ENCODE measurements at places on chromosomes 11 and 22.

DNA sequence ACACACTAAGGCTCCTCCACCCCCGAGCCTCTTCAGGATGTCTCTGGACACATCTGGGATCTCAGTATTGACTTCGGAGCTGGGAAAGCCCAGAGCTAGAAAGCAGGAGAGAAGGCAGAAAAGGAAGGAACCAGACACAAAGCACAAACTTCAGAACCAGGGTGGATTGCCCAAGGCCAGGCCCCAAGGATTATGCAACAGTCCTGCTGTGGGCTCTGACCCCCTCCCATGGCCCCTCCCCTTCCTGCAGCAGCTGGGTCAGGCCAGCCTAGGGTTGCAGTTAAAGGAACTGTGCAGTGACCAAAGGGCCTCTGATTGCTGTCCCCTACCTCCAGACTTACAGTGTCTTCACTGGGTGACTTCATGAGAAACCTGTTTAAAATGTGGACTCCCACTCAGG lies 5.3 kb downstream of the KCNE3 start:
- no peak for DNase-seq

- no peak for DNase-seq
Measured at GRCh38 chr11:110530900-110531741, 101.4 kb downstream of the FDX1 start.

DNA sequence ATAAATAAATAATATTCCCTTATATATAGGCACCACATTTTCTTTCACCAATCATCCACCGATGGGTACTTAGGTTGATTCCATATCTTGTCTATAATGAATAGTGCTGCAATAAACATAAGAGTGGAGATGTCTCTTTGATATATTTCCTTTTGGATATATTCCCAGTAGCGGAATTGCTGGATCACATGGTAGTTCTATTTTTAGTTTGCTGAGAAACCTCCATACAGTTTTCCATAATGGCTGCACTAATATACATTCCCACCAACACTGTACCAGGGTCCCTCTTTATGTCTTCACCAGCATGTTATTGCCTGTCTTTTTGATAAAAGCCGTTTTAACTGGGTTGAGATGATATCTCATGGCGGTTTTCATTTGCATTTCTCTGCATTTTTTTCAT lies 23.6 kb downstream of the PAMR1 start:
- DNase-seq, result no peak

DNA sequence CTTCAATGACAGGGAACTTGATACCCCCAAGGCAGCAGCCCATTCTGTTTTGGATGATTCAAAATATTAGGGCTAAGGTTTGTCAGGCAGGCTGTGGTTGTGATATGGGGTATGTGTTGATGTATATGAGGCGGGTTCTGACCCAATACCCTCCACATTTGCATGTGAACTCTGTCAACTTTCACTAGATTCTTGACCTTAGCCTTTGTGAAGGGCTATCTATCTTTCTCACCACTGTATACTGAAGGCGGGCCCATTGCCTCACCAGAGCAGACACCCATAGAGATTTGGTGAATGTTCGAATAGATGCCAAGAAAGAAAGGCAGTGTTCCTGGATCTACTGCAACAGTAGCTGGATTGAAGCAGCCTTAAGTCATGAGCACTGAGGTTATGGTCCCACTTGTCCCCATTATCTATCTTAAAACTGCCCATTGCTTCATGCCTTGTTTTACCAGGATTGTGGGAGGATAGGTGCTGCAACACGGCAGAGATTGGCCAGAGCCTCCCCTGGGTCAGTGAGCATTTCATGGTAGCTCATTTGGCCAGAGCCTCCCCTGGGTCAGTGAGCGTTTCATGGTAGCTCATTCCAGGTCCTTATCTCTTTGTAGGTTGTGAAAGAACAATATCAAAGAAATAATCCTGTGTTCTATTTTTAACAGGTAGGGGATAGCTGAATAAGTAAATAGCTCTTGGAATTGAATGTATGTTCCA lies 399.6 kb downstream of the TMEM135 start:
- DNase-seq, result no peak

DNA sequence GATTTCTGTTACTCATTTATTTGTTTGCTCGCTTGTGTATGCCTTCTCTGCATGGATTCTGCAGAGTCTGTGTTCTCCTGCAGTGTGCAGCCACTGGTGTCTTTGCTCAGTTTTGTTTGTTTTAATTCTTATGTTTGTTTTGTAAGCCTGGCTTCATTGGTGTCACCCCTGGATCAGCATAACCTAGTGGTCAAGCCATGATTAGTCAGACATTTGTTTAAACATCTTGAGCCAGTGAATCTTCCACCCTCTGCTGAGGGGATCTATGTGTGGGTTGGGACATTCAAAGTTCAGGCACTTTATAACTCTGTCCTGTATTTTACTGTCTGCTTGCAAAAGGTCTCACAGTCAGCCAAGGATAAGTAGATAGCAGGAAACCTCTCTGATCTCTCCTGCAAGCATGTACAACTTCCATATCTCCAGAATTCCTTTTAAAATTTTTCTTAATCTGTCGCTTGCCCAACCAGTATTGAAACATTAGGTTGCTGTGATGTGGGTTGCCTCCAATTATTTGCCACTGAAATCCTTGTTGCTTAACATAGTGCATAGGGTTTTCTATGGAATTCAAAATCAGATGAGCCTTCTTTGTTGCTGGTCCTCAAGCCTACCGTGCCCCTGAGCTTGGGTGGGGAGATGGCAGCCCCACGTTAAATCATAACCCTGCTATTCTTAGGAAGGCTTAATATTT lies 86.8 kb downstream of the KCNQ1OT1 start:
- no peak for DNase-seq

DNA sequence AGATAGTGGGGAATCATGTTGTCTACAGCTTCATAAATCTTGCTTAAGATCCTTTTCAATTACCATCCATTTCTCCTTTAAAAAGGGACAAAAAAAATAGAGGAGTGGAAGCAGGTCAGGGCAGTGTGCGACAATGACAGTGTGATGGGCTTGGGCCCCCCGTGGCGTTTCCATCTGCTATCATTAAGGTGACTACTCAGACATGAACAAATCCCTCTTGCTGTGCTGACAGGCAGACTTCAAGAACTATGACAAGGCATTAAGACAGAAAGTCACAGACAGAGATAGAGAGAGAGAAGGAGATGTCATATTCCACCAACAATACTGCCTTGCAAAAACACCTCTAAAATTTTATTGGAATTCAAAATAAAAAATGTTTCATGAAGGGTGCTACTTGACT lies 263.2 kb downstream of the DCDC1 start:
- DNase-seq, result no peak

DNA sequence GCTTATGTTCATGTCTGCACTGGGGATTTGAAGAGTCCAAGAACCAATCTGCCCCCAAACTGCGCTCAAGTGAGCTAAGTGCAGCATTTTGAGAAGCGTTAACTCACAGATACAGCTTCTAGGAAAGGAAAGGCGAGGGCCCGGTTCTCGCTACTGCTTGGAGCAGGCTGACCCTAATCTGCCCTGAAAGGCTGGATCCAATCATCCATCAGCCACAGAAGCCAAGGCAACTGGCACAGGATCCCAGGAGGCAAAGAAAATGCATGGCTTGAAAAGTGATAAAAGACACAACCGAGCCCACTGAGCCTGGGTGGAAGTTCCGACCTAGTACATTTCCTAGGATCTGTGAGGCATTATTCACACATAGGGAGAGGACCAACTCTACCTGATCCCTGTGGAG lies 174.8 kb downstream of the LARGE1 start:
- DNase-seq, result no peak

DNA sequence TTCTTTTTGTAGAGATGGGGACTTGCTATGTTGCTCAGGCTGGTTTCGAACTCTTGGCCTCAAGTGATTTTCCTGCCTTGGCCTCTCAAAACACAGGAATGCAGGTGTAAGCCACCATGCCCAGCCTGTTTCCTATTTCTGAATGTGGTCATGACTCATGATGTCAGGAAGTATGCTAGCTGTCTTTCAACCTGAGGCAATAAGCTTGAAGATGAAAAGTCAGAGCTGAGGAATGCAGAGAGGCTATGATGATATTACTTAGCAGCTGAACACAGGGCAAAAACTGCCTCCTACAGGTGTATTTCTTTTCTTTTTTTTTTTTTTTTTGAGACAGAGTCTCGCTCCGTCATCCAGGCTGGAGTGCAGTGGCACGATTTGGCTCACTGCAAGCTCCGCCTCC lies 9.0 kb upstream of the NUCB2 start:
- DNase-seq, result peak; percentile 26

DNA sequence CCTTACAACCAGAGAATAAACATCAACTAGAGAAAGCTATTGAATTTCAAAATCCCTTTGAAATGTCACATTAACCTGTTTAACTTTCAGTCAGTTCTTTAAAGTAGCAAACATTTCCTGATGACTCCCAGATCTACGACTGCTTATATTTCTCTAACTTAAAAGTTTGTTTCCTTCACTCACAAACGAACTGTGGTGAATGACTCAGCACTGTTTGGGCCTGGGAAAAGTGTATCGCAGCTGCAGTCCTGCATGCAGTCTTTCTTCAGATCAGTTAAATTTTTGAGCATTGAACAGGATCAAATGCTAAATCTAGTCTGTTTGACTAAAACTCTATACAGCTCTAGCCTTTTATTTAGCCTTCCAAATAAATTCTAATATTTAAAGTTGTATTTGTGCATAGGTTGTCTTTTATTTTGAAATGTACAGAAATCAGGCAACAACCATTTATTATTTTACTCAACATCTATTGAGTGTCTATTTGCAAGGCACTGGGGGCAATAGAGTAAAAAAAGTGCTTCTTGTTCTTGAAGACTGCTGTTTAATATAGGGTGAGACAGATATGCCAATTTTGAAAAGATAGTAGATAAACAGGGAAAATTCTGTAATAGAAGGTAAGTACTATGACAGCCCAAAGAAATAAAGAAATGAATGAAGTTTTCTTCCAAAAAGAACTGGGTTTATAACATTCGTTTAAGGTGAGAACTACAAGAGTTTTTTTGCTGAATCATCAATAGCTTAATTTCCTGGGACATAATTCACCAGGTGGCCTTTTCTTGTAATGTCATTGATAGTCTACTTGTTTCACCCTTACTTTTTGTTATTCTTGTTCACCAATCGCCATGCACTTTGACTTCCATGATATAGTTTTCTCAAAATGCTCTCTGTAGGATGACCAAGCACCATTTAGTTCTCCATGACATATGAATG lies 235.4 kb downstream of the METTL15 start:
- DNase-seq, result peak; percentile 76

DNA sequence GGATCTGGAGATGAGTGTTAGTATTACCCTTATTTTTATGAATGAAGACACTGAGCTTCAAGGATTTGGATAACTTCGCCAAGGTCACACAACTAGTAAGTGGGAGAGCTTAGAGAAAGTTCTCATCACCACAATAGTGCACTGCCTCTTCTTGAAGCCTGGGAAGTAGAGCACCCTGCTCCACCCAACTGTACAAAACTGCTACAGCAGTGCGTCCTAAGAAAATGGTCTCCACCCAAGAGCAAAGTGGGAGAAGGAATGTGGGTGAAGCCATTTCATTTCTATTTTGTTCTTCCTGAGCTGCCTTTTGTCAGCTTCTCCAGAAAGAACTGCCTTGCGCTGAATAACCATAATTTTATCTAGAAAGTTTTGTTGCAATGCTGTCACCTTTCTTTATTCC lies 403.9 kb upstream of the FAT3 start:
- no peak for DNase-seq

DNA sequence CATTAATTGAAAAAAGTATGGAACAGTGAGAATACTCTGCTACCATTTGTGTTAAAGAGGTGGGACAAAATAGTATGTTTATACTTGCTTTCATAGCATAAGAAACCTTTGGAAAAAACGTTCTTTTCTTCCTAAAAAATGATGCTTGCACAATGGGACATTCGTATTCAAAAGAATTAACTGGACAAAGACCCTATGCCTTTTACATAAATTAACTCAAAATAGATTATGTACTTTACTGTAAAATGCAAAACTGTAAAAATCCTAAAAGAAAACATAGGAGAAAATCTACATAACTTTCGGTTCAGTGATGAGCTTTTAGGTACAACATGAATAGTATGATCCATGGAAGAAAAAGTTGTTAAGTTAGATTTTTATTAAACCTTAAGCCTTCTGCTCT lies 166.2 kb downstream of the NELL1 start:
- no peak for DNase-seq

- DNase-seq, result peak; percentile 87
Measured at GRCh38 chr11:111694851-111695250, 71.3 kb downstream of the PPP2R1B start.

- DNase-seq, result no peak
Measured at GRCh38 chr11:42502151-42502550, 809.6 kb upstream of the API5 start.

- no peak for DNase-seq
Measured at GRCh38 chr11:65529475-65530156, 4.7 kb downstream of the SCYL1 start.

DNA sequence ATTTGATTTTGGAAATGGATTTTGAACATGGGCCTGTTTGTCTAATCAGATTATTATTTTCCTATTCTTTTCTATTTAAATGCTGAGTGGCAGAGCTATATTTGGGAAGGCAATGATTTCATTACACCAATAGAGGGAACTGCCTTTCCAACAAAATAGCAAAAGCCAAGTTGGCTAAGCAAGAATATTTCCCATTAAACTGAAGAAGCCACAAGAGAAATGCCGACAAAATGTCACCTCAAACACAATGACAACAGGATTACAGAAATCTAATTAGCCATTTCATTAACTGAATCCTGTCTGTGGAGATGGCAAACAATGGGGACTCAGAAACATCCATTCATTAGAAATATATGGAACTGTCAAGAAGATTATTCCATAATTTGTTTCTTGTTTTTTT lies 1593.1 kb upstream of the RAG2 start:
- DNase-seq, result no peak

- no peak for DNase-seq
Measured at GRCh38 chr22:21990445-21991303, 8.1 kb upstream of the TOP3B start.

- DNase-seq, result peak; percentile 17
Measured at GRCh38 chr11:27926486-27926885, 181.5 kb downstream of the KIF18A start.

DNA sequence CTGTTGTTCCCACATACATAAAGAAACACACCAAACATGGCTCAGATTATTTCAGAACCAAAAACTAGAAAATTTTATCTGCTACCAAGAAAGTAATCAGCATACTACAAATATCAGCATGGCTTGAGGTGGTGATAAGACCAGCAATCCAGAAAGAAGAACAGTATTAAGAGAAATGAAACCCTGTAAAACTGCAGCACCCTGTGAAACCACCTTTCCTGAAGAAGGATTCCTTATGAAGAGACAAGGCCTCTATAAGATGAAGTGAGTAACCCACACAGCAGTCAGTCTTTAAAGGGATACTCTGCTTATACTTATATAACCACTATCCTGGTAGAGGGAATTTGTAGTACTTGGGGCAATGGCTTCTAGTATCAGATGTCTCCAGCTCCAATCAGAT lies 49.9 kb downstream of the RSF1 start:
- no peak for DNase-seq

DNA sequence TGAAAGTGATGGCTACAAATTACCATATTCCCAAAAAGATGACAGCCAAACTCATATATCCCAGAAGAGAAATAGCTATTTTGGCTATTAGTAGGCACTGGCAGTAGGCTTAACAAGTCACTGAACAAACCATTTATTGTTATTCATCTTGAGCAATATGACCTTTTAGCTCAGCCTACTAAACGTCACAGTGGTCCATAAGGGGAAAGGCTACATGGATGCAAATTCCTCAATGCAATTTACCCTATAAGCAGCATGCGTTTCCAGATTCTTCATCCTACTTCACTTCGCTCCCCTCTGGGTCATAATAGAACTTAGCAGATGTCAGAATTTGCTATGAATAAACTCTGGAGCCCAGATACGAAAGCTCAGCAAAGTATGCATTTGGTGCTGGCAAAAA lies 114.0 kb downstream of the SIK3 start:
- DNase-seq, result no peak

Measured in astrocyte of the hippocampus (primary cell).